Left colon (tissue), 2 donors: ENCODE measurements at places on chromosomes 12 and 14. TPM values are rescaled to one million over a fixed set of nuclear protein-coding genes. Genes with fewer than 3 reads are reported as not detected.
A peak's percentile ranks its signal among the peaks of the same experiment; 100 is the strongest.

DNA sequence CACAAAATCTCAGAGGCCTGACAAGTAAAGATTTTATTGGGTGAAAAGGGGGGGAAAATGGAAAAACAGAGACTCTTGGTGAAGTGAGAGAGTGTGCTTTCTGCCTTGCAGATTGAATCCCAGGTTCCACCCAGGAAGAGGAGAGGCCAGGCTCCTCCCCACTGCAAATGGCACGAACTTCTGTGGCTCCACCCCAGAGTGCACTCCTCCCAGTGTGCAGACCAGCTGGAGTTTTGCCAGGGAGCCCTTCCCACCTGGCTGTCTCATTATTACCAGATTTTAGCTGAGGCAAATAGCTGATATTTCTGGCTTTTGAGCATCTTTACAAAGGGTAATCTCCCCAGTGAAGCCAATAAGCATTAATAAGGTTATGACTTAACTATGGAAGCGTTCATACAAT is 51.9 kb downstream of the TESPA1 start:
- DNase-seq: peak; percentile 6

DNA sequence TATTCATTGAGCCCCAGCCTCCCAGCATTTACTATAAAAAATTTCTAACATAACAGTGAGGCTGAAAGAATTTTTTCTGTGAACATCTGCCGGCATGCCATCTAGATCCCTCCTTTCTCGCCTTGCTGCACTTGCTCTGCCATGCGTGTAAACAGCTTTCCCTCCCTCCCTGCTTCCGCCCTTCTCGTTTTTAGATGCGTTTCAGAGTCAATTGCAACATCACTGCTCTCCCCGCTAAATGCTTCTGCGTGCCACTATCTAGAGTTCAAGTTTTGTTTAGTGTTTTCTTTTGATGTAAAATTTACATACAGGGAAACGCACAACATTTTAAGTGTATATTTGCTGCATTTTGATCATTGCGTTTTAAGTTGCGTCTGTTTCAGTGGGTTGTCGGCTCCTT is 83.6 kb downstream of the CCDC92 start:
- no peak for DNase-seq

DNA sequence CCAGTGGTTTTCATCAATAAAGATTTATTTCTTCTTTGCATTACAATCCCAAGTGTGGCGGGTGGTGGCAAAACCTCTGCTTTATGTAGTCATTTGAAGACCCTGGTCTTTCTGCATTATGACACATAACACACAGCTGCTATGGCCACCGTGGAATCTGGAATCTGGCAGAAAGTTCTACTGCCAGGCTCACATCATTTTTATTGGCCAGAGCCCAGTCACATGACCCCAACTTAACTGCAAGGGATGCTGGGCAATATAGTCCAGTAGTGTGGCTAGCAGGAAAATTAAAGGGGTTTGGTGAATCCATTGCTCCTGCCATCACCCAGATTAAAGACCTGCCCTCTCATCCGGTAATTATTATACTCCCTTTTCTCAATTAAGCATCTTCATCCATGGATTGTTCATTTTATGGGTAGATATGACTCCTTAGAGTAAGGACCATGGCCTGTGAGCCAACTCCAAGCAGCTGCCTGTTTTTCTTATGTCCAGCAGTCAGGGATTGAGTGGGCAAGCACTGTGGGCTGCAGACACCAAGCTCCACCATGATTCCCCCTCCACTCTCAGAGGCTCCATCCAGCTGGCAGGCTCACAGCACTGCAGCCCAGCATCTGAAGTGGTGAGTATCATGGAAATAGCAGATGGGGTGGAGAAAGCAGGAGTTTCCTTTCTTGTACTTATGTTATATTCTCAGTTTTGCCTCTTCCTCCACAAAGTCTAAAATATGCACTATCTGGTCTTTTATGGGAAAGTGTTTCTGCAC is 1030.7 kb downstream of the AACS start:
- no peak for DNase-seq

CDCA3 gene
- total RNA-seq: 4.4 TPM

MIPOL1 gene
- 5.1 TPM for total RNA-seq
